ENCODE measurements at places on chromosomes 7 and 10. TPM values are rescaled to one million over a fixed set of nuclear protein-coding genes. Genes with fewer than 3 reads are reported as not detected.

DNA sequence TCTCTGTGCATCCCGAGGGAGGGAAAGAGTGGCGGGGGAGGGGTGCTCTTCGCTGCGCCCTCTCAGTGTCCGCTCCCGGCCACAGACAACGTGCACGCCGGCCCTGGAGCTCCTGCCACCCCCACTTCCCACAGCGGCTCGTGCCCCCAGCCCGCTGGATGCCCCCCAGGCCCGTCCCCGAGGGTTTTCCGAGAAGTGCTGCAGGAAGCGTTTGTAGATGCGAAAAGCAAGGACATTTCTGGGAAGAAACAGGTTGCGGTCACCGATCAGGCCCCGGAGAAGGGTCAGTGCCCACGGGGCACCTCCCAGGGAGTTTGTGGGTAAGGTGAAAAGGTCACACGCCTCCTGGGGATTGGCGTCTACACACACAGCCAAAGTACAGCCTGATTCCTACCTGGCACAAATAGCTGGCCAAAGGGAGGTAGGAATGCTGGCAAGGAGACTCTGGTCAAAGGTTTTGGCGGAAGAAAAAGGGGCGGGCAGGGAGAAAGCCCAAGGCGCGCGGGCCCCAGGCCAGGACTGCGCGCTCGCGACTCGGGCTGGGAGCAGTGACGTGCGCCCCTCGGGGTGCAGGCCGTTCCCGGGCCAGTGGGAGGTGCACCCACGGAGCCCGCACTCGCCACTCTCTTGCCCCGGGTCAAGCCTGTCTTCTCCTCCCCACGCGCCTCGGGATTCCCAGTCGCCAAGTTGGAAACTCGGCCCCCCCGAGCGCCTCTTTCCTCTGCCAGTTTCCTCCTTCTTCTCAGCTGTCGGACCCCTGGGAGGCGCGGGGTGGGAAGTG, 1.5 kb upstream of the NRP1 start:
- peak; percentile 93 for DNase-seq

DNA sequence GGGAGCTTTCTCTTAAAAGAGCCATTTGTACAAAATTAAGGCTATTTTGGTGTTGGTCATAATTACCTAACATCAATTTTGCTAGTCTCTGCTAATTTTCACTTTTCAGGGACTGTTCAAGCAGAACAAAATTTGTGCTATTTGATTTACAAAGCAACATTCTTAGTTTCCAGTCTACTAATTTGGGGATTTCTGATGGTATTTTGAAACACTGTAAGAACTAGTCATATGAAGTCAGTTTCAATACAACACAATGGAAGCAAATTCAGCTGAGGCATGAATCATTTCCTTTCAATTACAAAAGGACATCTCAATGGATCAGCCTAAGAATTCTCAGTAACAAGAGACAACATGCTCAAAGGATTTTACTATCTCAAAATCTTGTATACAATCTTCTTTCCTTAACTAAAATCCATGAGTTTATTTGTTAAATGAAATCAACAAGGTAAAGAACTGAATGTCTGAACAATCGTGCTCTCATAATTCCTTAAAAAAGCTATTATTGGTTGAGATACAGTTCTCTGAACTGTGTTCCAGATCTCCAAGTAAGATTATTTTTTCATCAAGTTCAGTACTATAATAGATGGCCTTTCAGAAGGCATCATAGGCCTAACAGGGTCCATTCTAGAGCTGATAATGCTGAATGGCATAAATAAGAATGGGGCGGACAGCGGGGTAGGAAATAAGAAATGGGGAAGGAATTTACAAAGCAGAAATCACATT, 144.6 kb downstream of the NRCAM start:
- no peak for DNase-seq

DNA sequence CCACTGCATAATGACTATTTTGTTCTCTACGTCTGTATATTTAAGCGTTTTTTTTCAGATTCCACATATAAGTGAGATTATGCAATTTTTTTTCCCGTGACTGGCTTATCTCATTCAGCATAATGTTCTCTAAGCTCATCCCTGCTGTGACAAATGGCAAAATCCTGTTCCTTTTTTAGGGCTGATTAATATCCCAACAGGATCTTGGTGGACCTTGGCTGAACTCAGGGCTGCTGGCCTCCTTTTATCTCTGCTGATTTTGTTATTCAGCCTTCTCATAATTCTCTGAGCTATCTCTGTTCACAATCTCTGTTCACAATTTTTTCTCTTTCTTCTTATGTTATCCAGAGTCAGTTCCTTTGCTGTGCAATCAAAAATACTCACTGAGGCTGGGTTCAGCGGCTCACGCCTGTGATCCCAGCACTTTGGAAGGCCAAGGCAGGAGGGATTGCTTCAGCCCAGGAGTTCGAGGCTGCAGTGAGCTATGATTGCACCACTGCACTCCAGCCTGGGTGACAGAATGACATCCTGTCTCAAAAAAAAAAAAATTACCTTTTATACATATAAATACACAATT, 1035.9 kb upstream of the AUTS2 start:
- DNase-seq: no peak

GRCh38 chr7:47327698-47328391, 254.1 kb downstream of the TNS3 start:
- peak; percentile 97 for DNase-seq

DNA sequence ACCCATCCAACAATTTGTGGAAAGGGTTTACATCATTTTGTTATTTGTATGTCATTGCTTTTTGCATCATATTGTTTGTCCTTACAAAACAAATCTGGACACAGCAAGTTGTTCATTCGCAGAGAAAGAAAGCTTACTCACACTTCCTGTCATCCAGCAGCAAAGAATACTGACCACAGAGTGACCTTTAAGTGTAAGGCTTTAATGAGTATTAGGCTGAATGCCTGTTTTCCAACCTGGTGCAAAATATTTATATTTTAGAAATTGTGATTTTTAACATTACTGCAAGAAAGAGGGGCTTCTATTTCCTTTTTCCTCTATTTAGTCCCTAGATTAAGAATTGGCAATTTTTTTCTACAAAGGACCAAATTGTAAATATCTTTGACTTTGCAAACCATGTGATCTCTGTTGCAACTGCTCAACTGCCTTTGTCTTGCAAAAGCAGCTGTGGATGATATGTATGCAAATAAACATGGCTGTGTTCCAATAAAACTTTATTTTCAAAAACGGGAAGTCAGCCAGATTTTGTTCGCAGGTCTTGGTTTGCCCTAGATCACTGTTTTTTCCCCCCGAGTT, 27.8 kb upstream of the ITGB1 start:
- DNase-seq: peak; percentile 76

DNA sequence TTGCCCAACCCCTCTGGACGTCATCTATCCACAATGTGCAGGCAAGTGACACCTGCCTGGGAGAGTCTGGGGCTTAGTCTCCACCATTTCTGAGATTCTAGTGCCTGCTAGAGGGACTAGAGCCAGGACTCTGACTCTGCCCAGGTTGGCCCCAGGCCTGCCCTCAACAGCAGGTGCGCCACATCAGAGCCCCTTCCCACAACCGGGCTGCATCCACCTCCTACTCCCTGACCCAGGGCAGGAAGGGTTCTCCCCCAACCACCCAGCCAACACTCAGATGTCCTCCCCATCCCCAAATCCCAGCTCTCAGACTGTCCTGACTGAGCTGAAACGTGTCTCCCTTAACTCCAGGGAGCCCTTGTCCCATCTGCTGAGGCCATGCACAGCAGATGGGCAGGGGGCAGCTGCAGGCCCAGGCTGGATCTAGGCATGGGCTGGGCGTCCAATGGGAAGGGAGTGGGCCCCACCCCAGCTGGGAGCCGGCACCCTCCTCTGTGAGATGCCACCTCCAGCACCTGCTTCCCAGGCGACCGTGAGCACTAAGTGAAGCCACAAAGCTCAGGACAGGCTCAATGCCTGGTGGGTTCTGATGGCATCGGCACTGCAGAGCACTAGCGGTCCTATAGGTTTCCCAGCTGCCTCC, 49.2 kb downstream of the RASGEF1A start:
- DNase-seq: no peak

DNA sequence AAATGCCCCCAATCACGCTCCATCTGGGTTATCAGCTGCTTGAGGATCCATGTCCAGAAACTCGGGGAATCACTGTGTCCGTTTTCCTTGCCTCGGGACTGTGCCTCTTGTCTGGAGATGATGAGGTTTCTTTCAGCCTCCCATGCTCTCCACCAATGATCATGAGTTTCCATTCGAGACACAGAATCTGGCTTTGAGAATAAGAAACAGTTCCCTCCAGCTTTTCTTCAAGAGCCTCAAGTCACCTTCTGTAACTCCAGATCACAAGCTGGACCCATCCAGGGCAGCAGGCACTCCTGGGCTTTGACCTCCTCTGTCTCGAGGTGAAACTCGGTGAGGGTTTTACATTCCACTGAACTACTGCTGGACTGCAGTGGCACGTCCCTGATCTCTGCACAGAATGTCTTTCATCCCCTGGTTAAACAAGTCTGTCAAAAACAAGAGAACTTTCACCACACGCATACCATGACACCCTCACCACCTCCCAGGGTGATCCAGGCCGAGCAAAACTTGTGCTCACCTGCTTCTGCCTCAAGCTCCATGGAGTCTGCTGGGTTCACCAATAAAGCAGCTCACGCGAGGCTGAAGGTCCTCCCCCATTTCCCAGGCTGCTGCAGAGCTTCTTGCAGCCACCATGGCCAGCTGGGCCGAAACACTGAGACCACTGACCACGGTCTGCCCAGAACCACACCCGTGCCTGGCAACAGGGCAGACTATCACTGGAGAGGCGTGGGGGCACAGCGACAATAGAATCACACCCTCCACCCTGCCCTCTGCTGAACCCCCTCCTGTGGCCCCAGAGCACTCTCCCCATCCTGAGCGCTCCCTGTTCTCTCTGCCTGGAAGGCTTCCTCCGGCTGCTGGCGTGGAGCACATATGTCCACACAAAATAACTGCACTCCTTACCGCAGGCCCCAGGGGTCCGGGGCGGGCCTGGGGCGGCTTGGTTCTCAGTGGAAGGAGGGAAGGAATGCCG, 25.1 kb downstream of the MAT1A start:
- DNase-seq: no peak

- no peak for DNase-seq
These were observed 280.8 kb upstream of the CDC14C start for GRCh38 chr7:48643431-48644013.

CALHM1 gene
- total RNA-seq: not detected

ZNF511 gene
- total RNA-seq: 20.9 TPM
